H9 (cell line): ENCODE measurements at places on chromosomes 2 and 18. TPM values are rescaled to one million over a fixed set of nuclear protein-coding genes. Genes with fewer than 3 reads are reported as not detected.

TRPM8 gene
- 0.20 and 0.28 TPM in 2 replicates for total RNA-seq

AQP12B gene
- not detected in 2 replicates for total RNA-seq

SULT1C2 gene
- 1.6 and 2.2 TPM in 2 replicates for total RNA-seq

AQP12A gene
- total RNA-seq, result not detected in 2 replicates

ETAA1 gene
- total RNA-seq, result 18.4 and 18.8 TPM in 2 replicates

POTEE gene
- total RNA-seq, result 1.1 and 1.2 TPM in 2 replicates

UGT1A10 gene
- total RNA-seq, result not detected in 2 replicates

SPP2 gene
- not detected in 2 replicates for total RNA-seq

CCDC141 gene
- total RNA-seq, result 0.83 and 1.0 TPM in 2 replicates

CHRNG gene
- total RNA-seq, result not detected in 2 replicates

SULT1C4 gene
- total RNA-seq, result 0.86 and 0.96 TPM in 2 replicates

SP140L gene
- 1.3 and 1.9 TPM in 2 replicates for total RNA-seq

GLS gene
- 69.3 and 70.6 TPM in 2 replicates for total RNA-seq

SCN3A gene
- not detected in 2 replicates for total RNA-seq

GREB1 gene
- total RNA-seq, result 15.3 and 16.5 TPM in 2 replicates

OTOS gene
- total RNA-seq, result not detected in 2 replicates

CAPN14 gene
- 0.07 and 0.09 TPM in 2 replicates for total RNA-seq

KLHL41 gene
- not detected in 2 replicates for total RNA-seq

NEU4 gene
- total RNA-seq, result 0.42 and 0.70 TPM in 2 replicates

AP1S3 gene
- total RNA-seq, result 8.7 and 11.0 TPM in 2 replicates

GKN2 gene
- total RNA-seq, result not detected in 2 replicates
